ENCODE measurements at places on chromosomes 5 and 9.

DNA sequence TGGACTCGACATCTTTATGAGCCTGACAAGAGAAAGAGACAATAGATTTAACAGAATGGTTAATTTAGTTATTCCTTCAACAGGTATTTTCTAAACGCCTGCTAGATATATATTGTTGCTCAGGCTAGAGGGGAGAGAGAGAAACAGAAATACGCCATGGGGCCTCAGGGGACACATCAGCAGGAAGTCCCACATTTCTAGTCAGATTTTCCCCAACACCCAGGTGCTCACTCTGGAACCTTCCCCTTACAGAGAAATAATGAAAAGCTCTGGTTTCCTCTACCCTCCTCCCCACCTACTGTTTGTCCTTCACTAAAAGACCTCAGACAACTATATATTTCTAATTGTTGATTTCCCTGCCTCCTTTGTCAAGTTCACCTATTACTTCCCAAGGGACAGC is 130.3 kb upstream of the TBC1D2 start:
- DNase-seq: no peak

DNA sequence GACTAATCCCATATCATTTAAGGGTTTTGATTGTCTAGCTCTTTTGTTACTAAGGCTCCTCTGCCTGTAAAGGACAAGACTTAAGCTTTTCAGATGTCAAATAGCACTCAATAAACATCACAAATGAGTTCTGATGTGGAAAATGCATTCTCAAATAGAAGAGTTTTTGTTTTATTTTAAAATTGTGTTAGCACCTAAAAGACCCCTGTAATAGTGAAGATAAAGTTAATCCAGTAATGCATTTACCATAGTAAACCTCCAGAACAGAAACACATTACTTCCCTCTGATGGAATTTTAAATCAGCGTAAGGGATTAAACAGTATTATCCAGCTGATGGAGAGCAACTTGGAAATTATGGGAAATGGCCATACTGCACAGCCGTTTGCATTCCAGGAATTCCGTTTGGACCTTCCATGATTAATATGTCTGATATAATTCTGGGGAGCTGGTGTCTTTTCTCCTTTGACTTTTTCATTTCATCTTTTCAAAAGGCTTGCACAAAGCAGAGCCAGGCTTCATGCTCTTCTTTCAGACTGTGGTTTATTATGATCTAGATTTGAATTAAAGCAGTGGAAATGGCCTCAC is 105.6 kb downstream of the PPP2R2B start:
- DNase-seq: no peak

DNA sequence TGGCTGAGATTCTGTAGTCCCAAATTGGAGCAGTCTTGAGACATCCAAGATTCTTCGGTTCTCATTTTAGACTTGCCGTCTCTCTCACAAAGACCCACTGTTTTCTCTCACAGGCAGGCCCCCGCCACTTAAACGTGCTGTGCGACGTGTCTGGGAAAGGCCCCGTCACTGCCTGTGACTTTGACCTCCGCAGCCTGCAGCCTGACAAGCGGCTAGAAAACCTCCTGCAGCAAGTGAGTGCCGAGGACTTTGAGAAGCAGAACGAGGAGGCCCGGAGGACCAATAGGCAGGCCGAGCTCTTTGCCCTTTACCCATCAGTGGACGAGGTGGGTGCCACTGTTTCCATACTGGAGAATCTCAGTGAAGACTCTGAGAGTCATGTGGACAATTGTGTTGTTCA is 97.2 kb downstream of the DOCK8 start:
- no peak for DNase-seq

GRCh38 chr9:91483189-91483691 is 59.6 kb upstream of the NFIL3 start:
- no peak for DNase-seq

GRCh38 chr5:67189931-67190330 is 6.7 kb downstream of the CD180 start:
- DNase-seq: peak; percentile 53

- DNase-seq: no peak
Observed at GRCh38 chr5:14436801-14437542, 144.6 kb upstream of the OTULINL start.

DNA sequence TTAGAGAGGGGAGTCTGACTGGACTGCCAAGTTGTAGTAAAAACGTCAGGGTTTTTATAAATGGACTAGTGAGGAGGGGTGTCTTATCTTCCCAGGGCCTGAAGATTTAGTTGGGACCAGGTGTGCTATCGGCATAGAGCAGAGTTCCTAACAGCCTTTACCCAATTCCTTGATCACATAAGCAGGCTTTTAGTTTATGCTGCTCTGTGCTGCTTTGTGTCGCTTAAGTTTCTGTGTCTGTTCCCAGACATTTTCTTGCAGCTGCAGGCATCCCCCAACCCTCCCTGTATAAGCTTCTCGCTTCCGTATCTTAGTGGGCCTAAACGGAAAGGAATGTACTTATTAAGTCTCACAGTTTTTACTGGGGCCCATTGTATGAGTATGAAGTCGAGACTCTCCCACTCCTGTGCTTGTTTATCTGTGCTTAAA is 2.6 kb upstream of the SMC5 start:
- DNase-seq: no peak

DNA sequence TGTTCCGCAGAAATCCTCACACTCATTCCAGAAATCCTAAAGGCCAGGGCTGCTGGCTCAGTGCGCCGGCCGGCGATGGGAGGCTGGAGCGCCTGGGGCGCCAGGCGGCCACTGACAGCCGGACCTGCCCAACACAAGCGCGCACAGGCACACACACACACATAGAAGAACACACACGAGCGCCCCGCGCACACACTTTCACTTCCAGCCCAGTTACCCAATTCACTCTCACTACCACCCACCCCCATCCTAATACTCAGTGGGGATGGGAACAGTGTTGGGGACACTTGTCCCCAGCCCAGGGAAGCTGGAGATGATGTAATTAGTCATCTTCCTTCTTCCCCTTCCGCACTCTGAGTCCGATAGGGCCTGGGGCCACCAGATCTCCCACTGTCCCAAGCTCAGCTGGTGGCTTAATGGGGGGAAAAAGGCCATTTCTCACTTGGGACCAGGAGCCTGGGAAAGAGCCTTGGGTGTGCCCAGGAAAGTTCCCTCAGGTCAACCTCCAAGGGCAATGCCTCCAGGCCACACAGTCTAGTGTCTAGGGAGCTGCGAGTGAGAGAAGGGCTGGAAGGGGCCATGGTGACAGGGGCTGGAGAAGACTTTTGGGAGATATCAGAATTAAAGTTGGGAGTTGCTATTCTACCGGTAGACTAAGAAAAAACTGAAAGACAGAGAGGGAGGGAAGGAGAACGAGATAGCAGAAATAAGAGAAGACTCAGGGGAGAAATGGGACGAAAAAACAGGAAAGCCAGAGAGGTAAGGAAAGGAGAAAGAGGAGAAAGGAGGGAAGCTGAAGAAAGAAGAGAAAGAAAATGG is 1.7 kb downstream of the EBF1 start:
- peak; percentile 47 for DNase-seq

DNA sequence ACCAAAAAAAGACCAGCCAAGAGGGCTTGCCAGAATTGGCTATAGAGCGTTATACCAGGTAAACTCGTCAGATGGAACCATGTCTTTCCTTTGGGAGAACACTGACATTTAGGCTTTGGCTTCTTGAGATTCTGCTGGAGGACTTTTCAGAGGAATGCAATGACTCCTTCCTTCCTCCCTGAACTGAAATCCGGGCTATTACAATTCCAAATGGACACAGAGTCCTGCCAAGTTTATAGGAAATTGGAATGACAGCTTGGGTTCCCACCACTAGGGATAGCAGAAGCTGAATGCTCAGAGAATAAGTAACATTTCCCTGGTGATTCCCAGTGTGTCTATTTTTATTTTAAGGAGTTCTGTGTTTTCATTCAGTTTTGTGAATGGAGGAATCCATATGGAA is 143.0 kb downstream of the FGF1 start:
- DNase-seq: no peak

- peak; percentile 72 for DNase-seq
Observed at GRCh38 chr5:170330568-170331054, 33.0 kb upstream of the LCP2 start.

All from suppressor macrophage (primary cell).